ENCODE measurements at places on chromosomes 16 and 17.

DNA sequence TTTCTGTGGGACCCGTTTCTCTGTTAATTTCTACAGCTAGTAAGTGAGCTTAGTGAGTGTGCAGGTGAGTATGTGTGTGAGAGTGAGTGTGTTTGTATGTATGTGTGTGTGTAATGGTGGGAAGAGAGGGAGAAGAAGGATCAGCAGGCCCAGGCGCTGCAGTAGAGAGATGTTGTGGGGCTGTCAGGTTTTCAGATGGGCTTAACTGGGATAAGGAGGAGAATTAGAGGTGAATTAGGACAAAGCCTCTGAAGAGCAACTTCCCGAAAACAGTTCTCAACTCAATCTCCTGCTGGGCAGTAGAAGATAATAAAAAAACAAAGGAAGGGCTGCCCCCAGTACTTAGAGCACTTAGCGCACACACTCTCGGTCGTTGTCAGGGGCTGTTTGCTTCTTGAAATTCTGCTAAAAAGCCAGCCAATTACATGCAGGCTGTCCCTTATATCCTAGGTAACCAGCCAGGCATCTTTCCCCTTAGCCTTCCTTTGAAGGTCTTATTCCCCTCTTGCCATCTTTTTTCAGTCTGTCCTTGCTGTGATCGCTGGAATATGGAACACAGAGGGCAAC, 63.4 kb downstream of the CLEC16A start:
- DNase-seq, result no peak

GRCh38 chr16:4253394-4254150, 11.7 kb upstream of the SRL start:
- DNase-seq, result peak; percentile 99

GRCh38 chr16:1647856-1648255, 30.2 kb upstream of the JPT2 start:
- no peak for DNase-seq

- DNase-seq, result no peak
Measured at GRCh38 chr17:72425133-72425793, 304.4 kb downstream of the SOX9 start.

DNA sequence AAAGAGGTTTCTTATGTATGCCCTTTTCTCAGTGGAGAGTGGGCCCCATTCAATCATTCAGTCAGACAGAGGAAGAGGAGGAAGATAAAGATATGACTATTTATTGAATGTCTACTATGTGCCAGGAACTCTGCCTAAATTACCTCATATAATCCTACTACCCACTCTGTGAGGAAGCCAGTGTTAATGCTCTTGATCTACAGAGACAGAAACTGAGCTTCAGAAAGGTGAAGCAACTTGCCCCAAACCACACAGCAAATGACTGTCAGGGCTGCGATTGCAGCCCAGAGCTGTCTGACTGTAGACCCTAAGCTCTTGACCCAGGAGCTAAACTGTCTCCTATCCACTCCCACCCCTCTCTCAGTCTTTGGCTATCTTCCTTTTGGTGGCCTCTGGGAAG, 8.4 kb downstream of the SRCIN1 start:
- DNase-seq, result no peak

- no peak for DNase-seq
Measured at GRCh38 chr17:70716551-70716950, 547.2 kb downstream of the KCNJ2 start.

- no peak for DNase-seq
Measured at GRCh38 chr16:1073566-1074378, 1.2 kb downstream of the SSTR5 start.

GRCh38 chr17:35094902-35095301, 24.8 kb downstream of the RAD51D start:
- no peak for DNase-seq

- DNase-seq, result no peak
Measured at GRCh38 chr17:12395733-12396354, 269.8 kb upstream of the MYOCD start.

DNA sequence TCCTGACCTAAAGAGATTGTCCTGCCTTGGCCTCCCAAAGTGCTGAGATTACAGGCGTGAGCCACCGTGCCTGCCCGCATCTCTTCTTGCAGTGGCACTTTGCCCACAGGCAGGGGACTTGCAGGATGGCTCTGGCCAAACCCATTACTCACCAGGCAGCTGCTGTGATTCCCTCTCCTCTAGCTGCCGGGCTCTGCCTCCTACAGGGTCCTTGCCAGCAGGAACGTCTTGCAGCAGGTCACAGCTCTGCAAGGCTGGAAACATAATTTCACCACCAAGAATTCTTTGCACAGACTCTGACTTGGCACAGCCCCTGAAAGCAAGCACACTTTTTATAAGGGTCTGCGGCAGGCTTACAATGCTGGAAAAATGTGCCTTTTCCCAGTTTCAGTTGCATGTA, 20.3 kb downstream of the COX4I1 start:
- no peak for DNase-seq

Data from stimulated activated effector memory CD8-positive, alpha-beta T cell treated with anti-CD3 and anti-CD28 coated beads, Interleukin-12 subunit alpha, Interleukin-12 subunit beta, amount 100 ng/mL, for 72 hours (primary cell).